ENCODE measurements at places on chromosomes 5 and 9.

- no peak for DNase-seq
Measured at GRCh38 chr5:160743027-160743426, 109.0 kb downstream of the ATP10B start.

DNA sequence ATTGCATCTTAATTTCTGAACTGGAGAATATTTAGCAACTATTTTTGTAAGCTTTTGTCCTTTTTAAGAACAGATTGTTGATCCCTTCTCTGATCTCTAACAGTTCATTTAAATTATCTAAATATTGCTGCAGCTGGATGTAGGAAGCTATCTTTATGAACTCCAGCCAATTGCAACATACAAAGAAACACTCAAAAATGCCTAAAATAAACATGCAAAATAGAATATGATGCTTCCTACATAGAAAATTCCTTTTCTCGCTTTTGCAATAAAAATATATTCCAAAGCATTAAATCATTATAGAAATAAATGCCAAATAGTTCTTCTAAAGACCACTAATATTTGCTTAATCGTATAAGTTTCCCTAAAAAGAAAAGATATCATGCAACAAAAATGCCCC lies 218.6 kb downstream of the LURAP1L start:
- DNase-seq, result peak; percentile 69

DNA sequence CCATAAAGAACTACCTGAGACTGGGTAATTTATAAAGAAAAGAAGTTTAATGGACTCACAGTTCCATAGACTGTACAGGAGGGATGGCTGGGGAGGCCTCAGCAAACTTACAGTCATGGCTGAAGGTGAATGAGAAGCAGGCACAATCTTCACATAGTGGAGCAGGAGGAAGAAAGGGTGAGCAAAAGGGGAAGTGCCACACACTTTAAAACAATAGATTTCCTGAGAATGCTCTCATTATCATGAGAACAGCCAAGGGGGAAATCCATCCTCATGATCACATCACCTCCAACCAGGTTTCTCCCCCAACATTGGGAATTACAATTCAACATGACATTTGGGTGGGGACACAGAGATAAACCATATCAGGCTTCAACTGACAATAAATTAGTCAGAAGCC lies 664.9 kb downstream of the TAF11L14 start:
- DNase-seq, result no peak

- DNase-seq, result no peak
Measured at GRCh38 chr9:130642926-130643325, 21.5 kb upstream of the PRDM12 start.

DNA sequence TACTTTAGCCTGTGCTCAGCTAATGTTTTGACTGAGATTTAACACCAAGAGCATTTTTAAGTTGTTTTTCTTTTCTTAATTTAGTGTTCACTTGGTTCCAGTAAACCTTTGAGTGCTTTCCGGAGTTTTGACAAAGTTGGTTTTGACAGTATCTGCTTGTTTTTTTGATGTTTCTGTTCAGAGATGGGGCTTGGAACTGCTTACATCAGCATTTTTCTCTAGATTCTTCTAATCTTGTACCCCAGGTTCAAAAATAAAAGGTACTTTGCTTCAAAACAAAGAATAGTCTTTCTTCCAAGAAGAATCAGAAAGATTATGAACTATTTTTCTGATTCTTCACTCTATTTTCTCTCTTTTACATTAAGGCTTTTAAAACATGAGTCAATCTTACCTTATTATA lies 132.2 kb downstream of the DPYSL3 start:
- DNase-seq, result no peak

DNA sequence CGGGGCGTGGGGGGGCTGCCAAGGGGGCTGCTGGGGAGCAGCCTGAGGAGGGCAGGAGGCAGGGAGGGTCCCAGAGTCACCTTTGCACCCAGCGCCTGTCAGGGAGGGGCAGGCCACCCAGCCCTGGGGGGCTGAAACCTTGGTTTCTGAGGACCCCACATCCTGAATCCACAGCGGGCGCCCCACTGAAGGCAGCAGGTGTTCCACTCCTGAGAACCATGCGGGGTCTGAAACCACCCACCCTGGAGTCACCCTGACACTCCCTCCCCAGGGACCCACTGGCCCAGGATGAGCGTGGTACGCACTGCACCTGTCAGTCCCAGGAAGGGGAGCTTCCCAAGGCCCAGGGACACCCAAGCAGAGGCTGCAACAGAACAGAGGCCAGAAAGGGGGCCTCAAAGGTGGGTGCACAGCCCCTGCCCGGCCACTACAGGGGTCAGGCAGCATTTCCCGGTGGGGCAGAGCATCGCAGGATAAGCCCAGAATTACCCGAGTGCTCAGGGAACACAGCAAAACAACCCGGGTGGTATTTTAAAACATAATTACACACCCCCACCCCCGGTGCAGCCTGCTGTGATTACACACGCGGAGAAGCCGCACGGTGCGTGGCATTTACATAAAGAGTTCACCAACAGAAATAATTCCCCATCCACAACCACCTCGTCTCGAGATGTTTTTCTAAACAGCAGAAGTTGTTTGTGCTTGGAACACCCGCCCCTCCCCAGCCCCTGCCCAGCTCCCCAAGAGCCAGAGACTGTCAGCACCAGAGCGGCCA lies 57.3 kb upstream of the UBAC1 start:
- no peak for DNase-seq

DNA sequence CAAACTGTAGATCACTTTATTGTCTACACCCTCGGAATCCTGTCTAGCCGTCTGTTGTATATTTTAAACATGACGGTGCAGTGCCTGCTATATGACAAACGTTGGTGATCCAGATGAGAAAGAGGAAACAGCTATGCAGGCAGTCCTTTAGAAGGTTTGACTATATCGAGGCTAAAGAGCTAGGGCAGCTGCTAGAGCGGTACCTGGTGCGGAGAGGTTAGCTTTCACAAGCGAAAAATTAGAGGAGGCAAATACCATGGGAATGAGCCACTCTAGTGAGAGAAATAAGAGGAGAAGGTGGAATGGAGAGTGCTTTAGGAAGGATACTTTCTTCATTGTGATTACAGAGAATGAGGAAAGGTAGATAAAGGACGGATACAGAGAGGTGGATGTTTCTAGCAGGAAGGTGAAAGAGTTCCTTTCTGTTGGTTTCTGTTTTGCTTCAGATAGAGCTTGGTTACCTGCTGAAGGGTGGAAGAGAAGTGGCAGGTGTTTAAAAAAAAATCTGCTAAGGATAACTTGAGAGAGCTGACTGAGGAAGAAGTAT lies 959 bp upstream of the FBXL17 start:
- no peak for DNase-seq

Data from fibroblast of skin of scalp (primary cell).